ENCODE measurements at places on chromosomes 3 and 15.

DNA sequence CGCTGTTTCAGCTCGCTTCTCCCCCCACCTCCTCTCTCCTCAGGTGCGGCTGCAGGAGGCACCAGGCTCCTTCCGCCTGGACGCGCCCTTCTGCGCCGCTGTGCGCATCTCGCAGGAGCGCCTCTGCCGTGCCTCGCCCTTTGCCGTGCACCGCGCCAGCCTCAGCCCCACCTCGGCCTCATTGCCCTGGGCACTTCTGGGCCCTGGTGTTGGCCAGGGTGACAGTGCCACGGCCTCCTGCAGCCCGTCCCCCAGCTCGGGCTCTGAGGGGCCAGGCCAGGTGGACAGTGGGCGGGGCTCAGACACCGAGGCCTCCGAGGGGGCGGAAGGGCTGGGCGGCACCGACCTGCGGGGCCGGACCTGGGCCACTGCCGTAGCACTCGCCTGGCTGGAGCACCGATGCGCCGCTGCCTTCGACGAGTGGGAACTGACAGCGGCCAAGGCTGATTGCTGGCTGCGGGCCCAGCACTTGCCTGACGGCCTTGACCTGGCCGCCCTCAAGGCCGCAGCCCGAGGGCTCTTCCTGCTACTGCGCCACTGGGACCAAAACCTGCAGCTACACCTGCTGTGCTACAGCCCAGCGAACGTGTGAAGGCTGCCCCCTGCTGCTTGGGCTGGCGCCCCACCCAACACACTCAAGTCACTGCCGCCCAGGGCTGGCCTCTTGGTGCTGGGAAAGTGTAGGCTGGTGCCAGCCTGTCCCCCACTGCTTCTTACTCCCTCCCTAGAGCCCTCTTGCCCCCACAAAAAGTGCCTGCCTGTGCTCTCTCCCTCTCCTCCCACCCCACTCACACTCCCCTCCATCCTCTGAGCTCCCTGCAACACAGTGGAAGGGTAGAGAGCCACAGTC is 7.1 kb downstream of the ALG3 start:
- no peak for DNase-seq

DNA sequence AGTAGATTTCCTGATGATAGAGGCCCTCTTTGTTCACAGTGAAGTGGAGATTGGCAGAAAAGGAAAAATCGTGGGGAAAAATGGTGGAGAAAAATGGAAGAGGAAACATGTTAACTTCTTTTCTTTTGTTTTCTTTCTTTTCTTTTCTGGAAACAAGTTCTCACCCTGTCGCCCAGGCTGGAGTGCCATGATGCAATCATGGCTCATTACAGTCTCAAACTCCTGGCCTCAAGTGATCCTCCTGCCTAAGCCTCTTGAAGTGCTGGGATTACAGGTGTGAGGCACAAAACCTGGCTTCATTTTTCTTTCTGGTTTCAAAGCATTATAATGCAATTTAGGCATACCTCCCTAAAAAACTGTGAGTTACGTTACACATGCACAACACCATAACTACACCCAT is 464.2 kb downstream of the MECOM start:
- DNase-seq: no peak

GRCh38 chr3:196220587-196220986 is 4.3 kb downstream of the SLC51A start:
- DNase-seq: no peak

DNA sequence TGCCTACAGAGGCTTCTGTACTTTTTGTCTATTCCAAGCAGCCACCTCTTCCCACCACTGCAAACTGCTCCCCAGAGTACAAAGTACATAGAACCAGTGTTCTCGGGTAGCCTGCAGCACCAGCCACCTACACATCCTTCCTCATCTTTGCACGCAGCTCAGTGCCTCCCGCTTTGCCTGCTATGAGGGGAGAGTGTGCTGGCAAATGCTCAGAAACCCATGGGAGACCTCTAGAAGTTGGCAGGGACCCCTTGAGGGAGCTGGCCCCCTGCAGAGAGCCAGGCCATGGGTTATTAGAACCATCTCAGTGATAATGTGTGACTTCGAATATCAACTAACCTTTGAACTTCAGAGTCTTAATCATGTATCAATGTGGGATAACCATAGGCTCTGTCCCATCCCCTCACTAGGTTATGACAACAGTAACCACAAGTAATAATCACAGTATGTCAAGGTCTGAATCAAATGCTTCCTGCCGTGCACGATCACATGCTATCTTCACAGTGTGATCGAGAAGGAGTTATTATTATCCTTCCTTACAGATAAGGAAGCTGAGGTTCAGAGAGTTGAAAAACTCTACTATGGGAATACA is 22.8 kb upstream of the SMAD3 start:
- DNase-seq: no peak

DNA sequence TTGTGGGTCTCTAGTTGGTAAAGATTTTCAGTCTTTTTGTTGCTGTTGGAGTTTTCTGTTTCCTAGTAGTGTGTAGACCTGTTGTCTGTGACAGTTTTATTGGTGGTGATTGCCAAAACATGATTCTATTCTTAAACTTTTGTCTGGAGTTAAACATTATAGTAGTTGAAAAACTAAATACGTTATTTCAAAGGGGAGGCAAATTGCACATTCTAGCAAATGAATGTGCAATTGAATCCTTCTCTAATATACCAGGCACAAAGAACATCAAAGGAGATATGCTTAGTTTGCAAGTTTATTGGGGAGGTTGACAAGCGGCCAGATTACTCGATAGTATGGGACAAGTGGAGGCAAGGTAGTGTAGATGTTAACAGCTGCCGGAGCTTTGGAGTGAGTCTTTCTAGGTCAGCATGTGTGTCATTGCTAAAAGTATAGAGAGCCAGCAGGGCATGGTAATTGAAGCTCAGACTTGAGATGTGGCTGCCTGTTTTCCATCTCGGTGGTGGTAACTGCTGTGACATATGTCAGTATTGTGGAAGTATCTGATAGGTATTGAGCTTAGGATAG is 20.6 kb downstream of the CHD2 start:
- no peak for DNase-seq

GRCh38 chr15:66595931-66596545 is 30.2 kb upstream of the LCTL start:
- DNase-seq: no peak

GRCh38 chr3:194512895-194513601 is 26.2 kb upstream of the ATP13A3 start:
- DNase-seq: no peak

DNA sequence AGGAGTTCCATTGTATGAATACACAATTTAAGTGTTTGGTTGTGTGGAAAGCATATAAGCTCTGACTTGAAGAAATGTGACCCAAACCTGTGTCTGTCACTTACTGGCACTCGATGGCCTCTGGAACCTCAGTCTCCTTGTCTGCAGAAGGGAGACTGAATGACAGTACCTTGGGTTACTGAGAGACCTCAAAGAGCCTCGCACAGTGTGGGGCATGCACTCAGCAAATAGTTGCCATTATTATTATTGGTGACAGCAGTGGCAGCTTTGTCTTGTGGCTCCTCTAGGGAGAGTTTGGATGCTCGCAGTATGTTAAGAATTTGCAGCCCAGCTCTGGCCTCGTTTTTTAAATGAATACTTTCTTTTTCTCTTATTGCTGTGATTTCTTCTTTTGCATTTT is 43.4 kb downstream of the EEFSEC start:
- no peak for DNase-seq

GRCh38 chr3:188507244-188507720 is 353.3 kb downstream of the LPP start:
- peak; percentile 4 for DNase-seq

GRCh38 chr3:159416856-159417255 is 571.8 kb upstream of the IL12A start:
- DNase-seq: no peak

- DNase-seq: no peak
Observed at GRCh38 chr3:25465266-25465860, 37.3 kb downstream of the RARB start.

DNA sequence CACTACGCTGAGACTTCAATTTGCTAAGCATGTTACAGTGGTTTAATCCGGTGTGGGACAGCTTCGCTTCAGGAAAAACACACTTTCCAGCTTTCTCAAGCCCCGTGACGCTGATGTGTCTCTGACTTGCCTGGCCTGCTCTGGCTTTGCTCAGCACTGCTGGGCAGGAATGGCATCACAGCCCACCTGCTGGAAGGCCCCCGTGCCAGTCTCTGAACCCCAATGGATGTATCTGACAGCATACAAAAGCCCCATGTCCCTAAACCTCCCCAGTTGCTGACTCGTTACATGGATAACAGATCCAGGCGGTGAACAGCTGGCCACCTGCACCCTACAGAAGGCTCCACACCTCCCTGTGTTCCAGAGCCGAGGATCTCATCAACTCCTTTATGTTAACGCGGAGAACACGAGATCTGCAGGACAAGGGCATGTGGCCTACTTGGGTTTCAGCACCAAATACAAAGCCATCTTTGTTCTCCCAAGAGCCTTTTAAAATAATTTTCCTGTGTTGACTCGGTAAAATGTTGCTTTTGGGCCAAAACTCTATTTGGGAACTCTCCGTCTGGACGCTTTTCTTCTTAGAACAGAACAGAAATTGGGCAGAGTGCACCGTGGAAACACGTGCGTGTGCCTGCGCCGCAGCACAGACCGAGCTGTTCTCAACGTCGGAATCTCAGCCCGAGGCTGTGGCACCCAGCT is 61.4 kb downstream of the ATP10A start:
- DNase-seq: no peak

- no peak for DNase-seq
Observed at GRCh38 chr3:177760803-177761202, 563.5 kb upstream of the TBL1XR1 start.

GRCh38 chr3:18092726-18093125 is 332.4 kb downstream of the SATB1 start:
- DNase-seq: no peak

- no peak for DNase-seq
Observed at GRCh38 chr15:69973880-69974279, 123.8 kb downstream of the TLE3 start.

DNA sequence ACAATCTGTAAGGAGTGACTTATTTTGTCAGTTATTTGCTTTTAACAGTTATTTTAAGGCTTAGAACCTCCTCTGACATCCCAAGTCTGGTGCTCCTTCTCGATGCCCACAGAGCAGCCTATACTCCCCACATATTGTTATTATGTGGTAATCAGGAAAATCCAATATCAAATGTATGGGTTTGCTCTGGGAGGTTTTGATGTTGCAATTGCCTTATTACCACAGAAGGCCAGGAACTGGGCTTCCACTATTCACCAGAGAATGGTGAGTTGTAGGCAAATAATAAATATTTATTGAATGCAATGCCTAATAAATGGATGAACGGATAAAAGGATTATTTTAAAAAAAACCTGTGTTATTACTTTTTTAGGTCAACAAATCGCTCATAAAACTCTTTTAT is 12.2 kb downstream of the NEK10 start:
- no peak for DNase-seq

DNA sequence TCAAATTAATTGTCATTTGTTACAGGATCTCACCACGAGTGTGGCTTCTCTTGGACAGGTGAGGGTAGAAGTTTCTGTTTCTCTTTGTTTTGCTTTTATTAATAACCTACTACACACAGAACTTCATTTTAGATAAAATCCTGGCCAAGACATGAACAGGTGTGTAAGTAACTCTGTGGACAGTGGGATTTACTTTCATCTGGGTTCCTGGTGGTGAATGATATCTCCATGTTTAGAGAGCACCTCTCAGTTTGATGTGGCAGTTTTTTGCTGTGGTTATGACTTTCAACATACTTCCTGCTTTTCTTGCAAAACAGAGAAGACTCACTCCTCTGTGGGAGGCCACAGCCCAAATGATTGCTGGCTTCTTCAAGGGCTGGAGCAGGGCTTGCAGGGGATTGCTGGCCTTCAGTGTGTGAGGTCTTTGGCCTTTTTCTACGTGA is 71.1 kb upstream of the XCR1 start:
- DNase-seq: no peak

GRCh38 chr3:127991681-127992080 is 60.6 kb upstream of the SEC61A1 start:
- no peak for DNase-seq

DNA sequence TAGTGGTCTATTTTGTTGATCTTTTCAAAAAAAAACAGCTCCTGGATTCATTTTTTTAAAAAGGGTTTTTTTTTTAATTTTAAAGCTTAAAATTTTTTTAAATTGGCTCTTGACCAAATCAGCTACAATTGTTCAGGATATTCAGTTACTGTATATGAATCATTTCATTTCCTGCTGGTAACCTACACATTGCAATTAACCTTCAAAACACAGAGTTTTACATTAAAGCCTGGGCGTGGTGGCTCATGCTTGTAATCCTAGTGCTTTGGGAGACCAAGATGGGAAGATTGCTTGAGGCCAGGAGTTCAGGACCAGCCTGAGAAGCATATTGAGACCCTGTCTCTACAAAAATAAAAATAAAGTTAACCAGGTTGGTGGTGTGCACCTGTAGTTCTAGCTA is 163.4 kb downstream of the ALDH1A2 start:
- no peak for DNase-seq

DNA sequence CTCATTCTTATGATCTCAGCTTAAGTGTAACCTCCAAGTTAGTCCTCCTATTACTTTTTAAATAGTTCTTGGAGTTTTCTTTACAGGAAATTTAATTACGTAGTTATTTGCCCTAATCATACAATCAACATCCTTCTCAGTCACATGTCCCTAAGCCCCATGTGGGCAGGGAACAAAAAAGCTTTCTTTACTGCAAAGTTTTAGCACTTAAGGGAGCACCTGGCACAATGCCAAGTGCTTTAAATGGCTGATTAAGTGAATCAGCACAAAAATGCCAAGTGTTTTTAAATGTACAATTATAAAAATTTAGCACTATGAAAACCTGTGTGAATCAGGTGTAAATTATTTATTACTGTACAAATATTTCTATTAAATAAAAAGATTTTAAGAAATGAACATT is 445.3 kb downstream of the C3orf38 start:
- DNase-seq: no peak

DNA sequence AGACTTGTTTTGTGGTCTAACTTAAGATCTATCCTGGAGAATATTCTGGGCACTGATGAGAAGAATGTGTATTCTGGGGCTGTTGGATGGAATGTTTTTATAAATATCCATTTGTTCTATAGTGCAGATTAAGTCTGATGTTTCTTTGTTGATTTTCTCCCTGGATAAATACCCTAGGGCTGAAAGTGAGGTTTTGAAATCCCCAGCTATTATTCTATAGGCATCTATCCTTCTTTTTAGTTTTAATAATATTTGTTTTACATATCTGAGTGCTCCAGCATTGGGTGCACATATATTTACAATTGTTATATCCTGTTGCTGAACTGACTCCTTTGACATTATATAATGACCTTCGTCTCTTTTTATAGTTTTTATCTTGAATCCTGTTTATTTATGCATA is 42.9 kb downstream of the GALK2 start:
- DNase-seq: no peak
